ENCODE measurements at places on chromosomes 6 and 20.

GRCh38 chr20:57090590-57091560 lies 175.6 kb downstream of the BMP7 start:
- no peak for DNase-seq

DNA sequence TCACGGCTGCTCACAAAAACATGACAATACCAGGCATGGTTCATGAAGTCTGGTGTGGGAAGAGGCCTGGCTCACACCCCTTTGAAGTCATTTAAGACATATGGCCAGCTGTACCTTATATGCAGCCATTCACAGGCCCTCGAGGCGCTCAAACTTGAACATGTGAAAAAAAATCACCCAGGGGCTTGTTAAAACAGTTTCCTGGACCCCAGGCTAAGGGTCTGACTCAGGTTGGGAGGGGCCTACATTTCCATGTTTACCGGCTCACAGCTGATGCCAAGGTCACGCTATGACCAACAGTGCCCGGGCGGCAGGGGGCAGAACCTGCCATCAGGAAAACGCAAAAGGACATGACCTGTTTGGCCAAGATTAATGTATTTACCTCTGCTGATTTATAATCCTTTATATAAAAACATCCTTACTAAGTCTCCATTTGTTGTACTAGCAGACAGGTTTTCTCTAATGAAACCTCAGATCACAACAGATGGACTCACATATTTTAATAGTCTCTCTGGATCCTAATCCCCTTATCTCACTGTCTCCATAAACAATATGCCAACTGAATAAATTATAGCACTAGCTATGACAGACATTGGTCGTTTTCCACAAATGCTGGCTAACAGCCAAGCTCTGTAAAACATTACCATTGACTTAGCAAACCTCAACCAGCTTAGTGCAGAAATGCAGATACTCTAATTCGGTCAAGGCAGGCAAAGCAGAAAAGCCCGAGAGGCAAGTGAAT lies 19.9 kb downstream of the EZR start:
- DNase-seq: no peak

DNA sequence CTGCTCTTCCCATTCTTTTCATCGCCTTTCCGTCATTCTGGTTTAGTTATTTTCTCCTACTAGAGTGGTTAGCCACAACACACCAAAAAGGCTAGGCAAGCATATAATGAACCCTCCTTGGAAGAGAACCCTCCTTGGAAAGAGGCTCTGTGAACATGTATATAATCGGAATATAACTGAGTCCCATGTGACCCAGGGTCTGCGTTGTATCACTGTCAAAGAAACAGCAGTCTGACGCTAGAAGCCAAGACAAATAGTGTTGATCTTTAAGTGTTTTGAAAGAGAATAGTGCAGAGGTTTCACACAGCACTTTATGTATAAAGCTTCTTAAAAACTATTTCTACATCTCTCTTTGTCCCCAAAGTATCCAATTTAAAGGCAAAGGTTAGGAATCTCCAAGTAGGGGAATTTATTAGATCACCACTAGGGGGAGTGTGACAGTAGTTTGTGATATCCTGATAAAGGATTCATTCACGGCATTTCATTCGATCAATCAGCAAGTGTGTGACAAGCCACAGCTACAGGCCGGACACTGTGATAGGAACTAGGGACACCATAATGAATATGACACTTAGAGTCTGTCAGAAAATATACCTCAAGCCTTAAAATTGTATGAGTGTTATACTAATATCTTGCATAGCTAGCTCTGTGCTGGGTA lies 395.3 kb downstream of the CD109 start:
- DNase-seq: peak; percentile 2

DNA sequence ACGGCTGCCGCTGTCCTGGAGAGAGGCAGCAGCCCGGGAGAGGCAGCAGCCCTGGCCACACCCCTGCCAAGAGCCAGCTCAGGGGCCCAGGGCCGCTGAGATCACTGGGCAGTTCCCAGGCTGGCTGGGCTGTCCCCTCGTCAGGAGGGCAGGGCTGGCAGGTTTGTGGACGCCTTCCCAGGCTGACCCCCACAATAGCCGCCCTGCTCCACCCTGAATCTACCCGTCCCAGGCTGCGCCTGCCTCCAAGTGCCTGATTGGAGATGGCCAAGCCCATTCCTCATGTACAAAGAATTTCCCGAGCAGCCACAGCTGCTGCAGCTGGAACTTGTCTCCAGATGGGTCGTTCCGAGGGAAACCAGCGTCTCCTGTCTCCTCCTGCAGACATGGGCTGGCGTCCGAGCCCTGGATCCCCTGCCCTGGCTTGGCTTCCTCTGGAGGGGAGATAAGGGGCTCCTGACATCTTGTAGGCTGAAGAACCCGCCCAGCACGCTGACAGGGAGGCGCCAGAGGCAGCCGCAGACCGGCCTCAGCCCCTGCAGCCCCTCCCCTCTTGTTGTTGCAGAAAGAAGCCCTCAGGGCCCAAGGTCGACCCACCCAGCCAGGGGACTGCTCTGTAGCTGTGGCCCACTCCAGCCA lies 9.4 kb upstream of the GATA5 start:
- no peak for DNase-seq

GRCh38 chr6:158000530-158001307 lies 19.1 kb downstream of the SYNJ2 start:
- no peak for DNase-seq

Data from right renal cortex interstitium (tissue), 3 donors.